ENCODE measurements at places on chromosomes 7 and 10. TPM values are rescaled to one million over a fixed set of nuclear protein-coding genes. Genes with fewer than 3 reads are reported as not detected.

The RNF148 gene
- 4.7 TPM for total RNA-seq

The PAOX gene
- total RNA-seq, result 9.3 TPM

The CFAP43 gene
- total RNA-seq, result 3.2 TPM

The GPR26 gene
- total RNA-seq, result not detected

DNA sequence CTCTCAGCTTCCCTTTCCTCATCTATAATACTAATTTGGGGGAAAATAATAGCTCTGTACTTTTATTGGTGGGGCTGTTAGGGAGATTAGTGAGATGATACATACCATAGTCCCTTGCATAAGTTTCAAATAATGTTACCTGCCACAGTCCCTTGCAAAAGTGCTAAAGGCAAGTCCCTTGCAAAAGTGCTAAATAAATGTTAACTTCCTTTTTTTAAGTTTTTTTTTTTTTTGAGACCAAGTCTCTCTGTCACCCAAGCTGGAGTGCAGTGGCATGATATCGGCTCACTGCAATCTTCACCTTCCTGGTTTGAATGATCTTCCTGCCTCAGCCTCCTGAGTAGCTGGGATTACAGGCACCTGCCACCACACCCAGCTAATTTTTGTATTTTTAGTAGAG, 43.4 kb upstream of the SRGN start:
- no peaks in the 10 kb centered on the region for H3K27me3 ChIP-seq
- DNase-seq, result no peak
- no peaks in the 10 kb centered on the region for H3K36me3 ChIP-seq
- no peak overlapping the region for H3K27ac ChIP-seq

- no peaks in the 10 kb centered on the region for H3K4me1 ChIP-seq
- no peaks in the 10 kb centered on the region for H3K27me3 ChIP-seq
- no peak overlapping the region for H3K4me3 ChIP-seq
- no peak overlapping the region for H3K27ac ChIP-seq
- no peaks in the 10 kb centered on the region for H3K36me3 ChIP-seq
Observed at GRCh38 chr7:127959770-127960169, 71.5 kb downstream of the LRRC4 start.

DNA sequence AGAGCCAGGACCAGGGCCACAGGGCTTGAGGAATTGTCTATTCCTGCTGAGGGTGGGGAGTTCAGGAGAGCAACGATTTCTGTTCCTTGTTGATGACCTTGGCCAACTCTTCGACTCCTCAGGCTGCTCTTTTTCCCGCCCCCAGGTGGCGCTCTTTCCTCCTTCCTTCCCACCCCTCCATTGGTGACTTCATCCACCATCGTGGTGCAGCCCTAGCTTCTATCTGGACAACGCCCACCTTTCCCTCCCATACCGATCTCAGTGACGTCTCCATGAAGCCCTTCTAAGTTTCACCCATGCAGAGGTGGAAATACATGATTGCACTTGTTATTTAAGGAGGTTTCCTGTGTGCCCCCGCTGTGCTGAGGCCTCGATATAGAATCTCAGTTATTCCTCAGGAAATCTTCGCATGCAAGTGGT, 22.1 kb upstream of the CARD11 start:
- H3K4me1 ChIP-seq, result no peaks in the 10 kb centered on the region
- DNase-seq, result no peak
- no peaks in the 10 kb centered on the region for H3K27me3 ChIP-seq
- no peak overlapping the region for H3K4me3 ChIP-seq
